Stimulated activated CD4-positive, alpha-beta T cell treated with anti-CD3 and anti-CD28 coated beads, Interleukin-1b, Interleukin-23, amount 100 ng/mL, for 4 hours (primary cell): ENCODE measurements at places on chromosomes 7 and 10.

- no peak for DNase-seq
Observed at GRCh38 chr7:74653686-74654181, 3.8 kb upstream of the GTF2I start.

DNA sequence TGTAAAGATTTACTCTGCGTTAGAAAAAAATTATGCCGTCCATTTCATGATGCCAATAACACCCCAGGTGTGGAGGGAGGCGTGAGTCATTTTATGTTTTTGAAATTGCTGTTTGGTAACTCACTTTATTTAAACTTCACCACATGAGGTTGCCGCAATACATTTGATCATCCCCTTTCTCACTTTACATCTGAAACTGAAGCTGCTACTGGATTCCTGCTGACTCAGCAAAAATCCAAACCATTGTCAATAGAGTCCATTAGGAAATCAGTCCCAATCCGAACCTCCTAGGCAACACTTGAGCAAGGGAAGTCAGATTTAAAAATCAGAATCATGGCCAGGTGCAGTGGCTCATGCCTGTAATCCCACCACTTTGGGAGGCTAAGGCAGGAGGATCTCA lies 136.6 kb upstream of the SVIL start:
- DNase-seq = no peak

DNA sequence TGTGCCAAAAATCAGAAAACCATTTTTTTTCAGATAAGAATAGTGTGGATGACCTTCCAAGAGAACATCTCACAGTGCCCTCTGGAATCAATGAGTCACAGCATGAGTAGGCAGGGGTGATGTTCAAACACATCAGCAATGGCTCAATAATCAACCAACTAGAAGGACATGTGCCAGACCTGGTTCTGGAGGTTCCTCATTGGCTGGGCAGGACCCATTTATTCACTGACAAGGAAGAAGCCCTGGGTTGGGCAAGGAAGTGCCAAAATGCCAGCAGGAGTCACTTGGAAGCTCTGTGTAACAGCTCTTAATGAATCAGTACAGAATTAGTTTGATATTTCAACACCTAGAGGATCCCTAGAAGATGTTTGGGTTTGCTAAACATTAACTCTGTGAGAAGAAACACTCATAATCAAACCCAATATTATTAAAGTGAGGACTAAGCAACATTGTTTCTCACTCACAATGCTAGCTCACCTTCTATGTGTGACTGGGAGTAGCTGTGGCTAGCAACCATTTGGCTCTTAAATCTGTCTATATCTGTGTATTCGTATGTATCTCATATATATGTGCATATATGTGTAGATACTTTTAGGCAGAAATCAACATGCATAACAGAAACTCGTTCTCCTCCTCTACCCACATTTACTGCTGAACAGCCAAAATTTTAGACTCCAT lies 72.3 kb upstream of the APBB1IP start:
- no peak for DNase-seq

DNA sequence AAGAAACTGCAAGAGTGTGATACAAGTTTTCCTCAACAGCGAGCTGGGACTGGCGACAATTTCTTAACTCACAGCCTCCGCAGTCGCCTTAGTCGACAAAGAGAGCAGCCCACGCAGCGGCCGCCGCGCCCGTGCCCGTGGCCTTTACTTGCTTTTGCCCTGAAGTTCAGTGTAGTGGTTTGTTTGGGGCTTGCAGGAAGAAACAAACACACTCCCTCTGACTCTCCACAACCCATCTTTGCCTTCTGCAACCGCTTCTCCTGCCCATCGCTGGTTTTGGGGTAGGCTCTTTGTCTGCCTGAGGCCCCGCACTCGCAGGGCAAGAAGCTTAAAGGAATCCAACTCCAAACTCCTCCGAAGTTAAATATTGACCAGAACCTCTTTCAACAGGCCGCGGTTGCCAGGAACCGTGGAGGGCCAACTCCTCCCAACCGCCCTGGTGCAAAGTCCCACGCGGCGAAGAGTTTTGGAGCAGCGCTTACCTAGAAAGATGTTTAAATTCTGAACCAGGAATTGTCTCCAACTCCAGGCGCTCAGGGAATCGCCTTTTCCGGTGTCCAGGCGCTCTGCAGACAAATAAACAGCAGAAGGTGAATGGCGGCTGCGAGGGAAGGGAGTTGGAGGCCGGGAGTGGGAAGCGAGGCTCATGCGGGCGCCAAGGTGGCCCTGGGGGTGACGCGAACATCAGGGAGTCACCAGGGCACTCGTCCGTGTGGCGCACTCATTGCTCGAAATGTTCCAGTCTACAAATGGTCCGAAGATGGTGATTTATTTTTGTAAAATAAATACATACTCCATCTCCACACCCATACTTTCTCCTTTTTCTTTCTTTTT lies 8.3 kb downstream of the HOXA4 start:
- no peak for DNase-seq

- DNase-seq = no peak
Observed at GRCh38 chr7:74051629-74052410, 23.8 kb downstream of the ELN start.

- no peak for DNase-seq
Observed at GRCh38 chr7:11376529-11376928, 402.9 kb downstream of the PHF14 start.

DNA sequence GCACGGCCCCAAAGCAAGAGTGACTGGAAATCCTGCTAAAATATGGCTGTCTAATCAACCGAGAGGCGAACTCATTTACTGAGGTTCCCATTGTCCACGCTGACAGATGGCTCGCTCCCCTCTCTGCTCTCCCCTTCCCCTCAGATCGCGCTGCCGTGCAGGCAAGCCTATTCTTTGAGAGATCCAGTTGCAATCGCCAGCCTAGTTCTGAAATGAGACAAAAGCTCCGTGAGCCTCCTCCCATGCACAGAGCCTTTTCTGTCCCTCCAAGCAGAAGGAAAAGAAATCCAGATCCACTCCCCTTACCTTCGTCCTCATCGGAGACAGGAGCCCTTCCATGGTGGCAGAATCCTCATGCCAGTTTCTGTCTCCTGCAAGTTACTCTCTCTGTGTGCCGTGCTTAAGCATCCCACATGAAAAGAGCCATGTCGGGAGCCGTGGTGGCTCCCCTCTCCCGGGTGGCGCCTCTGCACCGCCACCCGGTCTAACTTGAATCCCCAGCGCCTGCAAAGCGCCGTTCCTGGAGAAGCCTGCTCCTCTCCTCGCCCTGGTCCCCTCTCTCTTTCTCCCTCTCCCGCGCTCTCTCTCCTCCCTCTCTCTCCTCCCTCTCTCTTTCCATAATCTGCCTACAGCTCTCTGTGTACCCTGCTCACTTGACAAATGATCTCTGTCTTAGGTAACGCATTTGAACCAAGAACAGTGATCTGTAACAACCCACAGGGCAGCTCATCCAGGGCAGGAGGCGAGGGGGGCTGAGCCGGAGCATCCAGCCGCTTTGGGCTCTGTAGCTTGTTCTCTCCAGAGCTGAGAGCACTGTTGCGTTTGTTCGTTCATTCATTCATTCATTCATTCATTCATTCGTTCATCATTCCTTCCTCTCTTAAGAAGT lies 156.8 kb downstream of the FRMD4A start:
- no peak for DNase-seq

GRCh38 chr10:30510184-30510931 lies 76.4 kb downstream of the MAP3K8 start:
- no peak for DNase-seq

GRCh38 chr10:93594518-93594917 lies 6.5 kb downstream of the RBP4 start:
- no peak for DNase-seq

DNA sequence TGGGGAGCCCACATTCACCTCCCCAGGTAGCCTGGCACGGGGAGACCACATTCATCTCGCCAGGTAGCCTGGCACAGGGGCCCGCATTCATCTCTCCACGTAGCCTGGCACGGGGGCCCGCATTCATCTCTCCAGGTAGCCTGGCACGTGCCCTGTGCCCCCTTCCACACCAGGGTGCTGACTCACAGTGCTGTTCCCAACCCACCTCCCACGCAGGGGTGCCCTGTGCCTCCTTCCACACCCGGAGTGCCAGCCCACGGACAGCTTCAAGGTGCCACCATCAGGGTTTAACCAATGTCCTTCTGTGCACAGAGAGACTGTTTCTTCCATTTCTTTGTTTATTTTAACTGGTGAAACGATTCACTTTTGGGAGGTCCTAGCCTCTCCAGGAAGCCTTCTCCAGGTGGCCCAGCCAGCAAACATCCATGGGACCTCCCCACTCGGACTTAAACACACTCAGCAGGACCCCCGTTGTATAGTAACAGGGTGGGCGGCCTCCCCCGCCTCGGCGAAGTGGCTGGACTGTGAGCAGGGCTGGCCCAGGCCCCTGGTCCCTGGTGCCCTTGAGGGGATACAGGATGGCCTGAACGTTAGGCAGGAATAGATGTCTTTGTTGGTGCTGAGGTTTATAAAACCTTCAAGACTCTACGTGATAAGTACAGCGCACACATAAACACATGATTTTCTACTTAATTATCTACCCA lies 41.1 kb upstream of the FOXL3 start:
- no peak for DNase-seq

- DNase-seq = no peak
Observed at GRCh38 chr7:11625669-11626068, 206.3 kb downstream of the THSD7A start.
